ENCODE measurements at places on chromosomes 12 and 14.

DNA sequence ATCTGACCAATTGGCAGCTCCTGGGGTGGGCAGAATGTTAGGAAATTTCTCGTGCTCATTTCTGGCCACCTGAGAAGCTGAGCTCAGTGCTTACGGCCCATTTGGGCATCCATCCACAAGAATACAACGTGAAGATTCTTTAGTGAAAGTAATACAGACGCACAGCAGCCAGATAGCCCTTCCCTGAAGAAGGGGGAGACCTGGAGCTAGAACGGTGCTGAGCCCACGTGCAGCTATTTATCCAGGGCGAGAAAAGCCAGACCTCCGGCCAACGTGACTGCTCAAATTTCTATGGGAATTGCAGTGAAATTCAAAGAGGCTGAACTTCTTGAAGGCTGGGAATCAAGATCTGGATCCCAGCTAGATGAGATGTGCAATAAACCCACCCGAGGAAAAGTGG is 20.7 kb downstream of the NID2 start:
- no peak for DNase-seq

DNA sequence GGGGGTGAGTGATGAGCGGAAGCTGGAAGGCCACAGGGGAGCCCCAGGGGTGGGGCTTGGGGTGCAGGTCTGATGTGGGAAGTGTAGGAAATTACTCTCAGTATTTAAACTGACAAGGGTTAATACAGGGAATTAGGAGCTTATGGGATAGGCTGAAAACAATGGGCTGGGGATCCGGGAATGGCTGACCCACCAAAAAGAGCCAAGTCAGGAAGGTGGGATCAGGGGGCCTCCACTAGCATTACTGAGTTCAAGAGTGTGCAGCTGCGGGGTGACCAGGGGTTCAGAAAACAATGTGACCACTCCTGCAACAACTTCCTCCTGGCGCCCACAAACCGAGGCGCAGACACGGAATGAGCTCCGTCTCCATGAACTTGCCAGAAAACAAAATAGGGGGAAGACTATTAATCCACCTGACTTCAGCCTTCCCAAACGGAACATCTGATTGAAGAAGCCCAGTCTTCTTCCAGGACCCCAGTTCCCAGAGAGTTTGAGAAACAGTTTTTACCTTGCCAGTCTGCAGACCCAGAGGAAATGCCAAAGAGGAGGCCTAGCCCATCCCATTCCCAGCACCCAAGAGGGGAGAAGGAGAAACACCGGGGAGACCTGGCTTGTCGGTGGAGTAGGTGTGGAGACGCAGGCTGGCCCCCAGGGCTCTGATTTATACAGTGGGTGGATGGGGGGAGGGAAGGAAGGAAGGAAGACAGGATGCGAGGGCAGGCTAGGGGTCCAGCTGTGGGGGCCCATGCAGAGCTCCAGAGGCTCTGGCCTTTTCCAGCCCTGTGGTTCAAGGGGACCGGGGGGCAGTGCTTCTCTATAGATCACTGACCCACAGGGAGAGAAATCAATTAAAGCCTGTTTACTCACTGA is 16.5 kb upstream of the YY1 start:
- no peak for DNase-seq

DNA sequence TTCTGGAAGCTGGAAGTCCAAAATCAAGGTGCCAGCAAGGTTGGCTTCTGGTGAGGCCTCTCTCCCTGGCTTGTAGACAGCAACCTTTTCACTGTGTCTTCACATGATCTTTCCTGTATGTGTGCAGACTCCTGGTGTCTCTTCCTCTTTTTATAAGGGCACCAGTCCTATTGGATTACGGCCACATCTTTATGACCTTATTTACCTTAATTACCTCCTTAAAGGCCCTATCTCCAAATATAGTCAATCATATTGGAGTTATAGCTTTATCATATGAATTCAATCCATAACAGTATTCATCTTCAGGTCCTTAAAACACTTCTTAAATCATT is 21.2 kb upstream of the GARIN2 start:
- DNase-seq: no peak

DNA sequence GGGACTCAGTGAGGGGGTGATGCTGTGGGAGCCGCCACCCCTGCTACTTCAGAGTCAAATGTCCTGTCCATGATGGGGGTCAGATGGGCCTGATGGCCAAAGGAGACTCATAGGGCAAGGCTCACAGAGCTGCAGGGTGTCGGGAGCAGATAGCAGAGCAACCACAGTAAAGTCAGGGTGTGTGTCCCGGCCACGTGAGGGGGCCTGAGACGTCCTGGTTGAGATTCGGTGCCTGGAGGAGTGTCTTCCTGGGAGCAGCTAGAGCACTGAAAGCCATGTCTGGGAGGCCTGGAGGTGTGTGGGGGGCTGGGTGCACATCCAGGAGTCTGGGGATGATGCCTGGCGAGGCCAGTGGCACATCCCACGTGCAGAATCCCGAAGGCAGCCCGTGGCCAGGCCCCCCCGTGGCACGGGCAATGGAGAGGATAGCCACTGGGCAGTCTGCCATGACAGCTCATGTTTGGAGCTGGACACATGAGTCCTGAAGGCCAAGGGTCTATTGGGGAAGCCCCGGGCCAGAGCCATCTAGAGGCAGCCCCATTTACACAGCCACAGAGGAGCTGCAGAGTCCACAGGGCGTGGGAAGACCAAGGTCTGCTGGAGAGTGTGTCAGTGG is 308.0 kb upstream of the SFSWAP start:
- DNase-seq: no peak

GRCh38 chr14:101222362-101223070 is 319.0 kb upstream of the RTL1 start:
- no peak for DNase-seq

- no peak for DNase-seq
Measured at GRCh38 chr12:31644536-31644935, 15.0 kb upstream of the ETFBKMT start.

- no peak for DNase-seq
Measured at GRCh38 chr12:52896190-52897100, 8.4 kb downstream of the KRT8 start.

DNA sequence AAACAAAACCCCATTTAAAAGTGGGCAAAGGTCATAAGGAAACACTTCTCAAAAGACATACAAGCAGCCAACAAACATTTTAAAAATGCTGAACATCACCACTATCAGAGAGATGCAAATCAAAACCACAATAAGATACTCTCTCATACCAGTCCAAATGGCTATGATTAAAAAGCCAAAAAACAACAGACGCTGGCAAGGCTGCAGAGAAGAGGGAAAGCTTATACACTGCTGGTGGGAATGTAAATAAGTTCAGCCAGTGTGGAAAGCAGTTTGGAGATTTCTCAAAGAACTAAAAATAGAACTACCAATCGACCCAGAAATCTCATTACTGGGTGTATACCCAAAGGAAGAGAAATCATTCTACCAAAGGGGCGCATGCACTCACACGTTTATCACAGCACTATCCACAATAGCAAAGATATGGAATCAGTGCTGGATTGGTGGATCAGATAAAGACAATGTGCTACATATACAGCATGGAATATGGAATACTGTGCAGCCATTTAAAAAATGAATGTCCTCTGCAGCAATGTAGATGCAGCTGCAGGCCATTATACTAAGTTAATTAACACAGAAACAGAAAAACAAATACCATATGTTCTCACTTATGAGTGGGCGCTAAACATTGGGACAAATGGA is 102.1 kb upstream of the DAAM1 start:
- DNase-seq: no peak

GRCh38 chr14:60653701-60654161 is 4.5 kb upstream of the SIX1 start:
- no peak for DNase-seq

GRCh38 chr12:63353559-63353958 is 202.6 kb upstream of the AVPR1A start:
- no peak for DNase-seq

GRCh38 chr12:9064815-9065606 is 50.7 kb downstream of the A2M start:
- DNase-seq: no peak

DNA sequence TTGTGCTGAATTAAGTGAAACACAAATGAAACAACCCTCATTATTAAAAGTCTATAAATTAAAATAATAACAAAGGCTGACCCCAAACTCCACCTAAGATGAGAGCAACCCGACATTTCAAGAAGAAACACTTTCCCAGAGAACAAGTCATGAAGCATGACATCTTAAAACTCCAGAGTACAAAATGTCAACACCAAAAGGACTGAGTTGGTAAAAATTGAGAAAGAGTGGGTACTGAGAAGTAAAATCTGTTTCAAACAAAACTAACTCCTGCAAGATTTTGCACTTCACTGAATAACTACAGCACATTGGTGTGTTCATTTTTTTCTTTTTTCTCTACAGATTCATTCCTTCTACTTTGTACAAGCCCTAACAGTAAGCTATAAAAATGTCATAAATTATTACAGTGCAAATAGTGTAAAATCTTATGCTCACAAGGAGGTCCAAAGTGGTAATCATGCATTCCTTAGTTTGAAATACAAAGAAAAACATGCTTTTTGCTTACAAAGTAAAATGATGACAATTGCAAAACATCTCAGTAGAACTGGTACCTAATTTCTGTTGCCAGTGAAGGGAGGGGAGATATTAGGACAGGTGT is 31.8 kb downstream of the SLC35F4 start:
- no peak for DNase-seq

DNA sequence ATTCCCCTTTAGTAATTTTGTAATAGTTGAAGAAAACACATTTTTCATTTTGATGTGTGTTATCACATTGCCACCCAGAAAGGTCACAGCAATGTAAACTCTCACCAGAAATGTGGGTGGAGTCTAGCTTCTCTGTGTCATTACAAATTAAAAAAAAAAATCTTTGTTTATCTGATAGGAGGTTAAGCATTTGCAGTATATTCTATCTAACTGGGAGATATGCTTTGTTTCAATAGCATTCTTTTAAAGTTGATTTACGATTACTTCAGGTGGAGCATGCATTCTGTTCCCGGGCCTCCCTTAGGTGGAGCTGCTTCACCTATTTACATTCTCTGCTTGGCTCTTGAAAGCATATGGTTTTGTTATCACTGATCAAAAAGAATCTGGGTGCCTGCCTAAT is 7.8 kb downstream of the ADIPOR2 start:
- DNase-seq: no peak

GRCh38 chr12:56074396-56074795 is 5.6 kb upstream of the ERBB3 start:
- DNase-seq: no peak

GRCh38 chr12:18246066-18246465 is 15.3 kb upstream of the PIK3C2G start:
- no peak for DNase-seq

DNA sequence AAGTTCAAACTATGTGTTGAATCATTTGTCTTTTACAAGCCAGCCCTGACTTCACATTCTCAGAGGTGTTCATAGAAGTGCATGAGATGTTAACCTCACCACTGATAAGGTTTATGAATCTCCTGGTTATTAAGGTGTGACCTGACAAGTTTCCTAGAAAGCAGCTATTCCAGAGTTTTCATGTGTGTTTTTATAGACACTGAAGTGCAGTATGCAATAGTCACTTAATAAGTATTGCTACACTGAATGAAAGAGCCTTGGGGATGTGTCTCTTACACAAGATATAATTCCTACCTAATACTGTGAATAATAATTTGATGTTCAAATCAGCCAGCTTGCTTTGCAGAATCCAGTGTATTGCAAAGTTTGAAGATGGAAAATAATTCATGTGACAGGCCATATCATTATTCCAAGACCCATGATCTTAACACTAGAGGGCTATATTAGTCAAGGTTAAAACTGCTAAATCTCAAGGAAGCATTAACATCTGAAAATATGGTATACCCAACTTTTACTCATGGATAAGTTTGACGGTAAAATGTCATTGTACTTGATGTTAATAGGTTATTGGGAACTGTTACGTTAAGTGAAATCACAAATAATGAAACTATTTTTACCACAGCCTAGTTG is 13.0 kb downstream of the SLC25A3 start:
- DNase-seq: no peak

GRCh38 chr12:32235251-32235650 is 128.6 kb downstream of the BICD1 start:
- DNase-seq: no peak

DNA sequence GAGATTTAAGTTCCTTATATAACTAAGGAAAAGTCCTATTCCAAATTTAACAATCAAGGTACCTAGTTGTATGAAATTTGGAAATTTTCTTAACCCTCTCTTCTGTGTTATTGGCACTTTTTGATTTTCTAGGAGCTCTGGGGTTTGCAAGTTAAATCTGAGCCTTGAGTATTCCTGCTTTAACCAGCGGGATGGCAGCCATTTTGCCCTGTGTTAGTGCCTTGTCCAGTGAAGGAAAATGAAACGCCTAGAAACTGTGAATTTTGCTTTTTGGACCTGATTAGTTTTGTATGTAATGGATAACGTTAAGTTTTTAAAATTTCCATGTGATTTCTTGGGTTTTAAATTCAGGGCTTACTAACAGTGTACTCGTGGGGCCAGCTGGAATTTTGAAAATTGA is 45.1 kb downstream of the DIP2B start:
- no peak for DNase-seq
